ENCODE measurements at places on chromosomes 3 and 15.

DNA sequence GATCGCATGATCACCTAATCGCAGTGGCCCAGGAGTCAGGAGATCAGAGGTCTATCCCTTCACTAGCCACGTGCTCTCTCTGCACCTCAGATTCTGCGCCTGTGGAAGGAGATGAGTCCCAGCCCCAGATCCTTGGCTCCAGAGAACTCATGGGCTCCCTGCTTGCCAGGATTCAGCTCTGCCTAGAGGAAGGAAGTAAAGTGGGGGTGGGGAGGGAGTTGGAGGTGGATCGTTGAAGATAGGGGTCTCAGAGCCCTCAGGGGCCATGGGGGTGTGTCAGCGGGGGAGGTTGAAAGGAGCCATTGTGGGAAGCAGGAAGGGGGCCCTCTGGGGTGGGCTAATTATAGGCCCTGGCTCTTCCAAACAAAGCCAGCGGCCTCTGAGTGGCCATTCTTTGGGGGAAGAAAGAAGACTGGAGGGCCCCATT lies 11.3 kb upstream of the STRA6 start:
- DNase-seq = no peak

DNA sequence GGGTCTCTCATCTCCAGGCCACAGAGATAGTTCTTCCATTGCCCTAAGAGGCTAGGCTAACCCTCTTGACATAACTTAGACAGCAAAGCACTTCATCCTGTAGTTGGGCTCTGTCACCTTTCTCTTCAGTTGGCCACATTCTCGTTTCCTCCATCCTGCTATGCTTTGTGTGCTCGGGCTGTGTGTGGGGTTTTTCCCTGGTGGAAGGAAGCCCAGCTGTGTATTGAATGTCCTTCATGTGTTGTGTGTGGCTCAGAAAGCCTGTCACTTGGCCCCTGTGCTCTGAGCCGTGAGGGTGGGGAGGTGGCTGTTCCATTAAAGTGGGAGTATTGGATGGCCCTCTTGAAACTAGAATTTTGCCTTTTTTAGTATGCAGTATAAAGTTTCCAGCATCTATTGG lies 8.8 kb upstream of the EXOG start:
- DNase-seq = no peak

- no peak for DNase-seq
Observed at GRCh38 chr3:37968813-37969595, 21.6 kb upstream of the VILL start.

DNA sequence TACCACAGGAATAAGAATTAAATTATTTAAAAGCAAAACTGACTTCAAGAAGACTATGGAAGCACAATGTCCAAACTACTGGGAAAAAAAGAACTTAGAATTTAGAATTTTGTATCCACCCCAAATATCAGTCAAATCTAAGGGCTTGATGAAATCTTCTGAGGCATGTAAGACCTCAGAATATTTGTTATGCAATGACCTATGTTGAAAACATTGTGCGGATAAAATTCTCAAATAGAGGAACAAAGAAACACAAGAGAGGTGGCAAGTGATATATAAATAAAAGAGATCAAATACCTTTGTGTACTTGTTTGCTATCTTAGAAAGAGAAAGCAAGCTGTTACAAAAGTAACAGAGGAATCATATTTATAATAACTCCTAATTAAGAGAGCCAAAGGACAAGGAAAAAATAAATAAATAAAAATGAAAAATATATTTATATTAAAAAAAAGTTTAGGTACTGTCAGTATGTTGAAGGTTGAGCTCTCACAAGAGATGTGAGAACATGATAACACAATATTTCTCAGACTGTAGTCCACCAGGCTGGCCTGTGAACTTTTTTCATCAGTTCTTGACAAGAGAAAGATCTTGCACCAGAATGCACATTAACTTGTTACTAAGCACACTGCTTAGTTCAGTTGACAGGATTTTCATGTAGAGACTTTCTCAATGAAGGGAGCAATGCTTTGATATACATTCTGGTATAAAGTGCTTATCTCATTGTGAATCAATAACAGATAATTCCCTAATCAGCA lies 50.0 kb downstream of the CPA3 start:
- DNase-seq = no peak

DNA sequence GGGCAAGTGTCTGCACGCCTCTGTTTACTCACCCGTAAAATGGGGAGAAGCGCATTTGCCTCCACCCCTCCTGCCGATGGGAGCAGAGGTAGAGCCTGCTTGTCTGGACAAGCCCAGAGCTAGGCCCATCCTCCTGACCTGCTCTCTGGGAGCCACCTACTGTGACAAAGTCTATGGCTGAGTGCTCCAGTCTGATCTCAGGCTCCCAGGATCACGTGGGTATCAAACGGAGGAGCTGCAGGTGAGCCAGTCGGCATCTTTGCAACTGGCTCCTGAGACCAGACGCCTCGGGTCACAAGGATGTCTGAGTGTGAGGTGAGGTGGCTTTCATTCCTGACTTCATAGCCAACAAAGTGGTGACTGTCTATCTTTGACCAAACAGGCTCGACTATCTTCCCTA lies 2.1 kb upstream of the ALDH1A3 start:
- no peak for DNase-seq

DNA sequence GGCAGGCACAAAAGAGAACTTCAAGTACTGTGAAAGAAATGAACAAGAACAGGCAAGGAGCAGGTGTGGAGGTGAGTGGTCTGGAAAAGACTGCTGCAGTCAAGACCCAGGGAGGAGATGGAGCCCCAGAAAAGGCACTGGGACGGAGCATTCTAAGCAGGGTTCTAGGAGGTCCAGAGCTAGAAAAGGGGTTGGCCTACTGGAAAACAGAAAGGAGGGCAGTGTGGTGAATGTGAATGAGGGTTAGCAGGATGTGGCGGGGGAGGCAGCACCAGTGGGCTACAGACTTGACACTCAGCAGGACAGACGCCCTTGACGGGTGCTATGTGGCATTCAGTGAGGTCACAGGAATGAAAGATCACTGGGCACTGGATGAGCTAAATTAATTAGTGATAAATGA lies 75.7 kb downstream of the SENP2 start:
- no peak for DNase-seq

DNA sequence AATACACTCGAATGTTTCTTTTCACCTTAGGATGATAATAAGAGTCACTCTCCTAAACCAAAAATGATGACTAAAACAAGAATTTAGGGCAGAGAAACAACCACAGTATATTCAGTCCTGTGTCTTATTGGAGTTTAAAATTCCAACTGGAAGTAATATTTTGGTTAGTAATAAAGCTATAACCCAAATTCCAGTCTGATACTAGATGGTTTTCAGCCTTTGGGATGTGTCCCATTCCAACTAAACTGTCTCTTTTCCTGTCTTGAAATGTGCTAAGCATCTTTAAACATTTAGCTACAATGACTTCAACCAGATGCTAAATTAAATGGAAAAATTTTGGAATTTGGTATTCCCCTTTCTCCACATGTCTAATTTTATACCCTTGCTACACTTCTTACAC lies 510.0 kb downstream of the ROBO1 start:
- DNase-seq = no peak

DNA sequence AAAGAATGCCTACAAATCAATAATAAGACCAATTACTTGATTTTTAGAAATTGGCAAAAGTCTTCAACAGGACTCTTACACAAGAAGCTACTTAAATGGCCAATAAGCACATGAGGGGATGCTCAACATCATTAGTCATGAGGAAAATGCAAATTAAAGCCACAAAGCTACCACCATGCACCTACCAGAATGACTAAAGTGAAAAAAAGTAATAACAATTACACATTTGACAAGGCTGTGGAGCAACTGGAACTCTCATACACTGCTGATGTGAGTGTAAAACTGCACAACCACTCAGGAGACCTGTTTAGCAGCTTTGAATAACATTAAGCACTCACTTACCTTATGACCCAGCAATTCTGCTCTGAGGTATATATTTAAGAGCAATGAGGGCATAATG lies 68.4 kb downstream of the PPCDC start:
- DNase-seq = no peak

- no peak for DNase-seq
Observed at GRCh38 chr3:12948891-12949711, 107.7 kb upstream of the RPL32 start.

- no peak for DNase-seq
Observed at GRCh38 chr3:87090631-87091030, 99.7 kb upstream of the VGLL3 start.

DNA sequence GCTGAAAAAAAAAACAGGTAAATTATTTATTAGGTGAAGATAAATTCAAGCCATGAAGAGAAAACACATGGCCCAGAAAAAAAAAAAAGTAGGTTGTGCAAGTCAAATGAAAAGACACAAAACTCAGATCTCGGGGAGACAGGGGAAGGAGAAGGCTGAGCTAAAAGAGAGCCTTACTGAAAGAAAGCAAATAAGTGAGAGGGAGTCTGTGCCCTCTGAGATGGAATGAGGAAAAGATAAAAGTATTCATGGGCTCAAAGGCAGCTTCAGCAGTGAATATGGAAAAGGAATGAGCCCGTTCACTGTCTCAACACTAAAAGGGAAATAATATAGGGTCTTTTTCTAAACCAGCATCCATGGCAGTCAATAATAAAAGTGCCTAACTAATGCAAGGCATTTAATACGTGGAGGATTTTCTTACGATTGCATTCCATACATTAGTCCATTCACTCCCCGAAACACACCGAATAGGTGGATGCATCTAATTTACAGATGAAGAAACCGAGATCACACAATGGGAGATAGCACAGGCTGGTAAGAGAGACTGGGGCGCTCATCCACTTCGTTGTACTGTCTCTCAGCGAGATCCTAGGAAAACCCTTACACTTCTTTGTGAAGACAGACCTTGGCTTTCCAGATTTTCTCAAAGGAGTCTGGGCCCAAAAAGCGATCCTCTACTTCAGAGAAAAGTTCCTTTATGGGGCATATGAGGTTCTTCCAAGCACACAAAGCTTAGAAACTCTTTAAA lies 1.1 kb downstream of the TFDP2 start:
- no peak for DNase-seq

DNA sequence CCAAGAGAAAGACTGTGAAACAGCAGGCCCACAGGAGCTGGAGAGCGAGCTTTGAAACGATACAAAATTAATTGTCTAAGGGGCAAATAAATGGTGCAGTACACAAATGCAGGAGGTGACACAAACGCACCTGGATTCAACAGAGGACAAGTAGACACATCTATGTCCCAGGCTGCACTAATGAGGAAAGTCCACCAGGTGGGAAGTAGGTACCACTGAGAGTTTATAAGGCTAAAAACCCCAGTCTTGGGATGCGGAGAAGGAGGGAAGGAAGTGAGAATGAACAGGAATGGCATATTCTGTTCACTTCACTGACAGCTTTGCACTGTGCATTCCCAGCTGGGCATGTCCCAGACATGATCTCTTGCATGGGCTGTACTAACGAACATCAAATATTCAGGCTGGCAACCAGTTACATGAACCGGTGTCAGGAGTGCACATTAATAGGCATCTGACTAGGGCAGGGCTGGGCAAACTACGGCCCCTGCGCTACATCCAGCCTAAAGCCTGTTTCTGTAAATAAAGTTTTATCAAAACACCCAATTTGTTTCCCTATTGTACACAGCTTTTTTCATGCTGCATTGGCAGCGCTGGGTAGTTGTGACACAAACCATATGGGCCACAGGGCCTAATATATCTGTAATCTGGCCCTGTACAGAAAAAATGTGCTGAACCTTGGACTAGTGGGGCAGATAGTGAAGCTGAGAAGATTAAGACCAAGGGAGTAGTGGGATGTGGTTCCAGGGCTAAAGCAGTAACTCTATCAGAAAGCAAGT lies 107.0 kb downstream of the IGF2BP2 start:
- DNase-seq = no peak

DNA sequence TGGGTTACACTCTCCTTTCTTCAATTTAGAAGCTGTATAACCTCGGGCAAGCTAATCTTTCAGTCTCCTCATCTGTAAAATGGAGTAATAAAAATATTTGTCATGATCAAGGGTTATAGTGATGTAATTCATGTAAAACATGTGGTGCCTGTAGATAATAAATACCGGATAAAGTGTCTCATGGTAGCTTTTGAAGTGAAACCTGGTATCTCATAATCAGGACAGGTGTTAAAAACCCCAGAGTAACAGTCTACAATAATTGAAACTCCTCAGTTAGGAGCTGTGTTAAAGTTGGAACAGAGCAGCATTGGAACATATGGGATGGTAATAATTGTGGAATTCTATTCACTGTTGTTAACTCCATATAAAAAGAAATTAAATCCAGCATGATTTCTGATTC lies 884 bp upstream of the KNL1 start:
- no peak for DNase-seq
